ENCODE measurements at places on chromosomes 7 and 10.

DNA sequence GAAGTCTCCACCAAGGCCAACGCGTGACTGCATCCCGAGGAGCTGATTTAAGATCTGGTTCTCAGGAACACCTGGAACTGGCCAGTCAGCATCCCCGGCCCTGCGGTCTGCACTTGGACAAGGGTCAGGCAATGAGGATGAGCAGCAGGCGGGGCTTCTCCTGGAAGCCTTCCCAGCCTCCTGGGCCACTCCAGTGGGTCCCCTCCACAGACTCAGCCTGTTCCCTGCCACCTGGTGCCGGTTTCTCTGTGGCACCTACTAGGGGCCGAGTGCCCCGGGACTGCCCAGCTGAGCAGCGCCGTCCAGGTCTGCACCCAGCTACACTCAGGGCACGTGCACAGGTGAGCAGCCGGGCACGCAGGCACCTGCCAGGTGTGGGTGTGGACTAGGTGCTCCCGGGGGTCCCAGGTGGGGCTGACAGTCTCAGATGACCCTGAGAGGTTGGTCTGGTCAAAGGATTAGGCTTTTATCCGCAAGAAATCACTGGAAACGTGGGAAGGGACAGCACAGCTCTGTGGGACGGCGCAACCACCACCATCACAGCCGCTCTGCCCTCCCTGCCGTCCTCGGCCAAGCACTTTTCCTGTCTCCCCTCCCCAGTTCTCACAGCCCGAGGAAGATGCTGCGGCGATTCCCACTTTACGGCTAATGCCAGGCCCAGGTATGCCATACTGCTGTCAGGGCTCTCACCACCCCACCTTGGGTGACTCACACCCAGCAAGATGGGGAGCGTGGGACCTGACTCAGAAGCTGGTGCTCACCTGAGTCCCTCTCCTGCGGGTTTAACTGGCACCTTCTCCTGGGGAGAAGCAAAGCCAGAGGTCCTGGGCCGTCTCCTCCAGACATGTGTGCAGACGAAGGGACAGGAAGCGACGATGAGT is 166.0 kb downstream of the RNF216 start:
- DNase-seq = no peak

GRCh38 chr7:33836797-33837355 is 68.5 kb upstream of the BMPER start:
- DNase-seq = no peak

DNA sequence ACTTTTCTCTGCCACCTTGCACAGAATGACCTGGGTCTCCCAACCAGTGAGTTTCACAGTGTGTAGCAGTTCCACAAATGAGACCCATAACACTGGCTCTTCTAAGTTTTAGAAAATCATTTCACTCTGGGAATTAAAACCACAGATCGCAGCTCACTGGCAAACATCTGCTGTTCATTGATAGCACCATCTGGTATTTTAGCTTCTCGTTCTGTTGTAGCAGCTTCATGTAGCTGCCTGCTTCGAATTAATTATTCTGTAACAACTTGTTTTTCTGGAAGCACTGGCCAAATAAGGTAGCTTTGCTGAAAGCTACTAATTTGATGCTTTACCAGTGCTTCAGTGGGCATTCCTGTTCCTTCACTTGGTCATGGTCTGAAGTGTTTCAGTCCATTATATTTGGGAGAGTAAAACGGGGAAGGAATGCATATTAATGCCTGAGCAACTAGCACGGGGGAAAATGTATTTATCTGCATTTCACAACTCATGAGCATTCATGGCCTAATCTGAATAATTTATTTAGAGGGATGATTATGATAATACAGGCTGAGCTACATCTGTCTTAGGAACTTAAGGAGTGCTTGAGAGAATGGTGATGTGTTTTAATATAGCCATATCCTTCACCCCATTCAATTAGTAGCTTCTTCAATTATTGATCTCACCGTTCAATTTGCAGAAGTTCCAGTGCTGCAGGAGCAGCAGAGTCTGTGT is 447.4 kb downstream of the XPNPEP1 start:
- DNase-seq = no peak

DNA sequence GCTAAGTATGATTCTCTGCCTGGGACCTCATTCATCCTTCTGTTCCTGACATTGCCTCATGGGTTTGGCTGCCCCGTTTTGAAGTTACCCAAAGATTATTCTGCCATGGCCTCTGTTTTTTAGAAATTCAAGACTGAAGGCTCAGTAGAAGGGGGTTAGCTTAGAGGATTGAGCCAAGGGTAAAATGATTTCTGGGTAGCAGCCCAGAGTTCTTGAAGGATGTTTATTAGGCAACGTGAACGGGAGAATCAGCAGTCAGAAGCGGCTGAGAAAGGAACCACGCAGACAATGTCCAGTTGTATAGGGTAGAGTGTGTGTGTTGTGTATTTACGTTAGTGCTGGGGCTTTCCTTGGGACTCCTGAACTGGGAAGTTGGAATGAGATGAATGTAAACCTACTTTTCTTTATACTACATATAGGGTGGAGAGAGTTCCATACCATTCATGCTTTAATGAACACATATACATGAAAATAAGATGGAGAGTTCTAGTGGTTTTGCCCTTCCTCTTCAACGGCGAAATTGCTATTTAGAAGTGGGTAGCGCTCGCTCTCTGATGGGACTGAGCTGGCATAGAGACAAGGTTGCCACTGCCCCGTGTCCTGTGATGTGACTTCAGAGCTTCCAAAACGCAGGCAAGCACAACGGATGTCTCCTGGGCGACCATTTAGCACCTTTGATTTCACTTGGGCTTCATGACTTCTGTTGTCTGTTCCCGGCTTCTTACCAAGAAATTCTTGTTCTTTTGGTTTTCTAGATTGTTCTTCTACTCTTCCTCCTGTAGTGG is 35.0 kb upstream of the IL15RA start:
- no peak for DNase-seq

DNA sequence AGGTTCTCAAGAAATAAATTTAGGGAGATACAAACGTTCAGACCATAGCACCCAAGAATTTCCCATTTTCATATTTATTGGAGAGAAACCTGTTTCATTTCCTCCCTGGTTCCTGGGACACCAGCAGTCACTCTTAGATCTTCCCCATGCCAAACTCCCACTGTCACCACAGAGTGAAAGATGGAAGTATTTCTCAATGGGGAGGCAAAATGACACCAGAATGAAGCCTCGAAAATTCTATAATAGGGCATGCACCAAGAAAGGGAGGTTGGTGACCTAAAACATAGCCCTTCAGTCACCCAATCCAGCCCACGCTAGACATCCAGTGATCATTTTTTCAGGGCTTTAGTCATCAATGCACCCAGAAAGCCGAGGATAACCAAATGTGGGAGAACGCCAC is 148.1 kb upstream of the PLXDC2 start:
- DNase-seq = no peak

DNA sequence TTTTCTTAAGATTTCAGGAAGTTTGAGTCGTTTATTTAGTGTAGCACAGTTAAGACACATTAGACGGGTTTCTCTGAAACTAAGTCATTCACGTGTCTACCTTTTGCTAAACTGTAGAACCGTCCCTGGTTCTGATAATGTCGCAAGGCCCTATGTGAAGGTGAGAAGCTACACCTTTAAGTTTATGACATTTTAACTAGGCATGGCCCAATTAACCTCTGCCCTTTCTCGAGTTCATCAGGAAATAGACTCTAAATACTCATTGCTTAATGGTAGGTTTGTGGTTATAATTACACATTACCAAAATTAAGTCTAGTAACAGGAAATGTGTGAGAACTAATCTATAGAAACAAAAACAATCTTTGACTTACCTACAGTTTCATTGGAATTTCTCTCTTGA is 126.6 kb upstream of the FZD8 start:
- no peak for DNase-seq

GRCh38 chr7:120856198-120856597 is 1.7 kb downstream of the TSPAN12 start:
- DNase-seq = no peak

GRCh38 chr7:150982351-150982750 is 4.2 kb upstream of the KCNH2 start:
- DNase-seq = no peak

GRCh38 chr10:22029445-22030236 is 26.1 kb upstream of the DNAJC1 start:
- DNase-seq = no peak

- no peak for DNase-seq
These were observed 658.2 kb downstream of the PARD3 start for GRCh38 chr10:34156781-34157425.

DNA sequence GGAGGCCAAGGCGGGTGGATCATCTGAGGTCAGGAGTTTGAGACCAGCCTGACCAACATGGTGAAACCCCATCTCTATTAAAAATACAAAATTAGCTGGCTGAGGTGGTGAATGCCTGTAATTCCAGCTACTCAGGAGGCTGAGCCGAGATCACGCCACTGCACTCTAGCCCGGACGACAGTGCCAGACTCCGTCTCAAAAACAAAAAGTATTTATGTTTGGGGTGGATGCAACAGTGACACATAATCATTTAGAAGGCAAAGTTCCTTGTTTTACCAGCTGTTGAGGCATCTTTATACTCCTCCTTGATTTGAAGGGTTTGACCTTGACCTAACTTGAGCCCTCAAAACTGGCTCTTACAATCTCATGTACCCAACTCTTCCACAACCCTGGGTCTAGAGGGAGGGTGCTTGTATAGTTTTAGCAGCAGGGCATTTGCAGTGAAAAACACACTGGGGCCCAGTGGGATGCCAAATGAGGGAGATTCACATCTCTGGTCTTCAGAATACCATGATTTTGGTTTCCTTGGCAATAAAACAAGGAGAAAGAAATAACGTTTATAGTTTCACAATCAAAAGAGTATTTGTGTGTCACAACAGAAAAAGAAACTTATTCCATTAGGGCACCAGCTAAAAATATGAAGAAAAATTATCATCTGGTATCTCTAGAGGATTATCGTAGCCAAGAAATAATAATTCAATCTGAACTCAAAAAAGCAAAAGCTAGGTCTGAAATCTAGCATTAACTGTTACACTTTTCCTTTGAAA is 14.2 kb upstream of the TMEM254 start:
- DNase-seq = no peak

- DNase-seq = no peak
These were observed 17.9 kb upstream of the CYREN start for GRCh38 chr7:135188298-135188984.
